ENCODE measurements at places on chromosomes 11 and 22.

DNA sequence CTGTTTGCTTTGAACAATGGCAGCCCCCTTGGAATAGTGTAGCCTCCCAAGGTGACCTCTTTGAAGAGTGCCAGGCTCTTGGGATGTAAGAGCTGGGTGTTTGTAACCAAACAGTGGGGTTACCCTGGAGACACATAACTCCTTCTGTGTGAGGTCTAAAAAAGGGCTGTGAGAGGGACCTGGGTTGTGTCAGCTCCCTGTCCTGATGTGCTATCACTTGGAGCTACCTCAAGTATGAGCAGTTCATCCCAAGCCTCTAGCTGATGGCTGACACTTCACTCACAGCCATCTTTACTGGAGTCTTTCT, 40.2 kb downstream of the TSPAN18 start:
- ATAC-seq = no peak

DNA sequence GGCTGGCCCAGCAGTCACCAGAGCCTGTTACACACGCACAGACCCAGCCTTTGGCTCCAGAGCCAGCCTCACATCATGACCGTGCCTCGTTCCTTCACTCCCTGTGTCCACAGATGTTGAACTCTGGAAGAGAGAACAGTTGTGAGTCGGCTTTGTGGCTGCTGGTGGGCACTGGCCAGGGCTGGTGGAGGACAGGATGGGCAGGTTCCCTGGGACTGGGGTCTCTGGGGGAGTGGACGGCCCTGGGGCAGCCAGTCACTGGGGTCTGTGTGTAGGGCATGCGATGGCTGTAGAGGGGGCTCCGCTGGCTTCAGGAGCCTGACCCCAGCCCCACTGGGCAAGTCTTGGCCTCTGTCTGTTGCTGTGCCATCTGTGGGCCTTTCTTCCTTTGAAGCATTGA, 1070.1 kb downstream of the BRD1 start:
- no peak for ATAC-seq

DNA sequence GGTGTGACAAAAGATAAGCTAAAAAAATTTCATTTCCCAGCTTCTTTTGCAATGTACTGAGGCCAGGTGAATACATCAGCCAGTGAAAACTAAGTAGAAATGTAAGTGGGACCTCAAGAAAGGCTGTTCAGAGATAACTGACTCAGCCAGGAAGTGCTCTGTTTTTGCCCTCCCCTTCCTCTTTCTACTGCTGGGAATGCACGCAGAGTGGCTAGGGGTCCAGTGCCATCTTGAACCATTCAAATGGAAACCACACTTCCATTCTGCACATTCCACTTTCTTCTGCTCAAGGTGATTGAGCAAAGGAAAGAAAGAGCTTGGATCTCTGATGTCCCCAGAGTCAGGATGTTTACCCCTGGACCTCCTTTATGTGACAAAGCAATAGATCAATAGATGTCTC, 27.8 kb upstream of the LMO2 start:
- ATAC-seq = no peak

GRCh38 chr11:50182486-50182885, 149.8 kb downstream of the OR4C45 start:
- no peak for ATAC-seq

DNA sequence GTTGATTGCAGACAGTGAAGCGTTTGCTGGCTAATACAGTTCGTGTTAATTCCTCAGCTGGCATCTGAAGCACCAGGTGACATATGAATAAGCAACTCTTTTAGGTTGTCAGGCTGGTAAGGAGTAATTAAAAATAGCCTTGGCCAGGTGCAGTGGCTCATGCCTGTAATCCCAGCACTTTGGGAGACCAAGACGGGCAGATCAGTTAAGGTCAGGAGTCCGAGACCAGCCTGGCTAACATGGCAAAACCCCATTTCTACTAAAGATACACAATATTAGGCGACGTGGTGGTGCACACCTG, 74.9 kb downstream of the CECR2 start:
- ATAC-seq = no peak

DNA sequence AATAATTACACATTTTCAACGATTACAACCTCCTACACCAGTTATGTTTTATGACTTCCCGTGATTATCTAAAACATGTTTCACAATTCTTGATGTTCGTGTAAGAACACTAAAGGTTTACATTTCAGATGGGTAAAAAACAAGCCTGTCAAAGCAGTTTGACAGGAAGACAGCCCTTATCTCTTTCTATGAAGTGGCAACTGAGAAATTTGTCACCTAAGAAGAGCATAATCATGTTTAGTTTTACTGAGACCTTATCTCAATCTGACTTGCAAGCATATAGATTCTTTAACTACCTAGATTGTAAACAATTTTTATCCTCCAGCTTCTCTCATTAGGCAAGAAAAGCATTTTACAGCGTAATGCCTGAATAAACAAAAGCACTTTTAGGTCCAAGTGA, 218.4 kb upstream of the ZBED5 start:
- ATAC-seq = no peak

GRCh38 chr22:37229012-37229804, 14.9 kb downstream of the RAC2 start:
- peak; percentile 27 for ATAC-seq

DNA sequence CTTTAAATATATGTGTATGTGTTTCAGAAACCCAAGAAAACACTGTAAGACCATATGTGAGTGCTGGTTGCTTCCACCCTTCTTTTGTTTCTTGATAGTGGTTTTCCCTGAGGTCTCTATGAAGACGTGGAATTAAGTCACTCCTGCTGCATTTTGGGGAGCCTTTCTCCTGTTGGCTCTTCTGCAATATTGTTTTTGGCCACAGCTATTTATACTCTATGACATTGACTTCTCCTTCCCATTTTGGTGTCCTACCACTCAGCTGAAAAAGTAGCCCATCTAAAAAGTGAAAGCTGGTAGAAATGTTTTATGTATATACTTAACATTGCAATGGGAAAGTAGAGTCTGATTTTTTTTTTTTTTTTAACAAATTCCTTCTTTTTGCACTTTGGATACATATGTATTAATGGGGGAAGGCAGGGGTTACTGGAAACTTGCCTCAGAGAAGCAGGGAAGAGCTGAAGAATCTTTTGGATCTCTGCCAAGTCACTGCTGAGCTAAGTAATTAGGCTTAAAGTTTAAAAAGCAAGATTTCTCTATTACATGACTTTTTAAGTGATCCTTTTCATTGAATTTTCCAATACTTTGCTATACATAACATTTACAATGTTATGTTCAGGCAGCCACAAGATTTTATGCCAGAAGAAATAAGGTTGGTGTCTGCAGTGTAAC, 1.8 kb downstream of the TTC17 start:
- no peak for ATAC-seq

DNA sequence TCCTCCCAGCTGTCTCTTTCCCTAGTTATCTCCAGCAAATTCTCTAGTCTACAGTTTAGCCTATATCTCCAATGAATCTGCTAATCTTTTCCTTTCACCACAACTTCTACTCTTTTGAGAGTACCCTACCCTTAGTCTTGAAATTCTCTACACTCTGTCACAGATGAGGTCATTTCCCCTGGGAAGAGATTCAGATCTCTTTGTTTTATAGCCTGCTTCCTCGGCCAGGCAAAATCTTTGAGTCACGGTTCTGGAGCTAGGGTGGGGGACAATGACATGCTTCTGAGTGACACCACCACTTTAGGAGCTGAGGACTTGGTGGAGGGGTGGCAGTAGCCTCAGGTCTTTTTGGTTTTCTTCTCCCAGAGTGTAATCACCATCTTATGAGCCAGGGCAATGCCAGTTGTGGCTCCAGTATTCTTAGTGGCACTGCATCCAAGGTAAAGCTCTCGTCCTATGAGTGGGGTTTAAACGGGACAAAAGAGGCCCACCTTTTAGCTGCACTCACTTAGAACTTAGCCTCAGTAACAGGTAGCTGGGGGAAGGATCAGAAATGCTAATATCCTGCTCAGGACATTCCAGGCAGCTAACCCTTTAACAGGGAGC, 98.5 kb upstream of the RRM1 start:
- ATAC-seq = no peak

DNA sequence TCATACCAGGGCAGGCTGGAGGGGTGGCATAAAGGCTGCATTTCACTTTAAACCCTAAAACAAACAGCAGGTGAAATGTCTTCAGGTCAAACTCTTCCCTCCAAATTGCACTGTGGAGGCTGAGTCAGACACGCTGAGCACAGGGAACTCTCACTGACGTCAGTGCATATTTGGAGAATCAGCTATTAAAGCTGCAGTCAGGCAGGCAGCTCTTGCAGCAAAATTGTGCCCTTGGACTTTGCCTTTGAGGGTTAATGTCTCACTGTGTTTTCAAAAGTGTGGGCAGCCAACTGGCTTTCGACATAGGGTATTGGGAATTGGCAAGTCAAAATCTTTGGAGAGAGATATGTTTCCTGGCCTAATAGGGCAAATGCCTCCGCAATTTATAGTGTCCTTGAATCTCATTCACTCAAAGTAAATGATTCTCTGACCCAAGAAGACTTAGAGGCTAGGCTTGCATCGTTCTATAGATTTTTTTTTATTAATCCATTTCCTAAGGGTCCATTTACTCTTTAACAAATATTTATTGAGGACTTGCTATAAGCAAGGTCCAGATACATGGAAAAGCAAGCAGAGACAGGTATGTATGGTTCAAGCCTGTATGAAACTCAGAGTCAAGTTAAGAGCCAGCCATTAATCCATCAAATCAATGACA, 27.7 kb upstream of the SMCO4 start:
- ATAC-seq = no peak

GRCh38 chr11:3106736-3107524, 49.7 kb upstream of the CARS1 start:
- ATAC-seq = no peak

DNA sequence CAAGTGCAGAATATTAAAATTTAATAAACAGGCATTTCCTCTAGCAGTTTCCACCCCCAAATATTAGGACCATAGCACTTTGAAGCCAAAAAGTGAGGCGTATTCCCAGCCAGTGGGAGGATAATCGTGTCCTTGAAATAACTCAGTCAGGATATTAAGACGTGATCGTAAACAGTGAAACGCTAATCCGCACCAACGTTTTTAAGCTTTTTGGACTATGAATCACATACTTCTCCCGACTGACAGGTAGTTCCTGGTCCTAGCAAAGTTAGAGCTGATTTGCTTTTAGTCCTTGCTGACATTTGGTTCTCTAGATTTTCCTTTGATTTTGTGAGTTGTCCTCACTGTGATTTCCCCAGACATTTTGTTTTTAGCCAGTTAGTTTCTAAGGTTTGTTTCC, 197.1 kb upstream of the ARHGAP20 start:
- ATAC-seq = no peak

GRCh38 chr22:36610567-36610966, 81.6 kb upstream of the EIF3D start:
- ATAC-seq = no peak

DNA sequence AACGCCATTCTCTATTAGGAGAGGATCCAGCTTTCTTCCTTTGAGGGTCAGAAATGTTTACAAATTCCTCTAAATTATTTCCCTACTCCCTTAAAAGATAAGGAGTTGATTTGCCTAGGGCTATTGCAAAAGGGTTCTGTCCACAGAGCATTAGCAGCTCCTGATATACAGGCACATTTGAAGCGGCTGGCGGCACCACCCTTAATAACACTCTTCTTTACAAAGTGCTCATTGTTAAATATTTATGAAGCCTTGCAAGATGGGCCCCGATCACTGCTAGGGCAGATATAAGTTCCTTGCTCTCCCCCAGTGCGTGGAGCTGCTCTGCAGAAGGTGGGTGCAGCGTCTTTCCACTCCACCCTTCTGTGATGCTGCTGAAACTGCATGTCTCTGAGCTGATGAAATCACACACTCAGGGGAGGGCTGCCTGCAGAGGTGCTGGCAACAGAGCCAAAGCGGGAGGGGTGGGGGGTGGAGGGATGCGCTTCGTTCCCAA, 116.7 kb upstream of the NTM start:
- no peak for ATAC-seq

- no peak for ATAC-seq
Measured at GRCh38 chr11:45475173-45475572, 189.0 kb upstream of the SYT13 start.

DNA sequence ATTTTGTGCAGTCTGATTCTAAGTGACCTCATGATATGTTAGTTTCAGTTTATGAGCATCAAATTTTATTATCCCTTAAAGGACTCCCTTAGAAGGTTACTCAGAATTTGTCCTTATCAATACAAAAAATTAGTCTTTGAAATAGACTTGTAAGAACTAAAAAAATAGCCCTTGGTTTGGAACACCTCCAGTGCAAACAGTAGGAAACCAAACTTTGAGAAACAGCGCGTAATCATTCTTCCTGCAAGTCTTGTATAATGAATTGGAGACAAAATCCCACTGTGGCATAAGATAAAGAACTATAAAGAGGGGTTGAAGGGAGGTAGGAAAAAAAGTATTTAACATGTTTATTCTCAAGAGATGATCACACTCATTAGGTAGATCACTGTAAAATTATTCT, 10.8 kb upstream of the MSANTD4 start:
- ATAC-seq = no peak

GRCh38 chr22:48825802-48826520, 1001.7 kb downstream of the BRD1 start:
- ATAC-seq = no peak

DNA sequence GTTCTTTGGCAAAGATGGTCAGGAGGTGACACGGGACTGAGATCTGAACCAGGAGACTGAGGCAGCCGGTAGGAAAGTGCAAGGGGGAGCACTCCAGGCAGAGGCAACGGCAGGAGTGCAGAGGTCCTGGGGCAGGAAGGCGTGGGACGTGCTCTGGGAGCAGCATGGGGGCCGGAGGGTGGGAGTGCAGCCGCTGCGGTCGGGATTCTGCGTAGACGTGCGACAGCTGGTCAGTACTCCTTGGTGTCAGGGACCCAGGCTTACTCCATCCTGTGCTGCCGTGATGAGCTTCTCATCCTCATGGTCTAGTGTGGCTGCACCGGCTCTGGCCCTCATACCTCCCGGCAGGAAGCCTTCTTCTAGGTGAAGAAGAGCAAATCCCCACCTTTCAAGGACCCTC, 16.9 kb upstream of the TRMU start:
- no peak for ATAC-seq

GRCh38 chr11:61406991-61407728, 14.8 kb downstream of the TMEM216 start:
- ATAC-seq = no peak

DNA sequence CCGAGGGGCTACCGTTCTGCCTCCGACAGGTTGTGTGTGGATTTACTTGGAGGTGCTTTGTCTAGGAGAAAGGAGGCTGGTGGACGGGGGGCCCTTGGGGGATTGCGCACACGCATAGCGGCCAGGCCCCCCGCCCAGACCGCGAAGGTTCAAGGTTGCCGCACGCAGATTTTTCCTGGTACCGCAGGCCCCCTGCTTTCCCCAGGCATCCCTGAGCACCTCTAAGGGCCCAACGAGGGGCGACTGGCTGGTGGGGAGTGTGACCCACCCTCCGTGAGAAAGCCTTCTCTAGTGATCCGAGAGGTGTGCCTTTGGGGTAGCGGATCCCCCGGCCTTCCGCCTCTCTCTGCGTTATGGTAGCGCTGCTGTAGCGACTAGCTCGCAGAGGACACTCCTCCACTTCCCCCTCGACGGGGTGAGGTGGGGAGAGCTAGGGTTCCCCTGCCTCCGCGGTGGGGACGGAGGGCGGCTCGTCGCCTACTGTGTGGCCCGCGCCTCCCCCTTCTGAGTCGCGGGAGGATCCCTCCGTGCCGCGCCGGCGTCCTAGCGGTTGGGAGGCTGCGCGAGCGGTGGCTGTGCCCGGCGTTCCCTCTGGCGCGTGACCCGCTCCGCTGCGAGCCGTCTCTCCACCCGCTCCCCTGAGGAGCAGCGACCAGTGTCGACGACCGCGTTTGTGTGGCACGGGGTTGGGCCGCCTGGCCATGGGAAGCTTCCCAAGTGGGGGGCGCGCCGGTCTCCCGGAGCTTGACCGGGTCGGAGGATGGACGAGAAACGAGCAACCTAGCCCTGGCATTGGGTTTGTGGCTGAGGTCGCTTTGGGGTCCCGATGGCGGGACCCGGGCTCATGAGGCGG, 3900.0 kb upstream of the OR11H1 start:
- no peak for ATAC-seq

GRCh38 chr22:50218153-50218995, 17.6 kb downstream of the SELENOO start:
- no peak for ATAC-seq
